Stimulated activated CD8-positive, alpha-beta memory T cell treated with anti-CD3 and anti-CD28 coated beads, Interleukin-7, amount 100 ng/mL, for 24 hours (primary cell): ENCODE measurements at places on chromosomes 3 and 15.

DNA sequence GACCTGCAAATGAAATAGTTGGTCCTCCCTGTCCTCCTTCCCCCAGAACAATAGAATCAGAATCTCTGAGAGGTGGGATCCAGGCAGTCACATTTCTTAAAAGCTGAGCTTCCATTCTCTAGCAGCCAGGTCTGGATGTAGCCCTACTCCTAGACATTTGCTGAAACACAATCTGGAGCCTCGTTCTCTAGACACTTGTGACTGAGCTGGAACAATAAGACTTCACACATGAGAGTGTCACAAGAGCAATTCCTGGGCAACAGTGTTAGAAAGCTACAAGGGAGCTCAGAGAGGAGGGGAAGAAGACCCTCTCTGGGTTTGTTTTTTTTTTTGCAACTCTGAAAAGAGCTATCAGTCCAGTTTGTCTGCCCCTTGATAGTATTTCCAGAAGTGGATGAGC is 14.5 kb downstream of the CORO2B start:
- DNase-seq, result no peak

DNA sequence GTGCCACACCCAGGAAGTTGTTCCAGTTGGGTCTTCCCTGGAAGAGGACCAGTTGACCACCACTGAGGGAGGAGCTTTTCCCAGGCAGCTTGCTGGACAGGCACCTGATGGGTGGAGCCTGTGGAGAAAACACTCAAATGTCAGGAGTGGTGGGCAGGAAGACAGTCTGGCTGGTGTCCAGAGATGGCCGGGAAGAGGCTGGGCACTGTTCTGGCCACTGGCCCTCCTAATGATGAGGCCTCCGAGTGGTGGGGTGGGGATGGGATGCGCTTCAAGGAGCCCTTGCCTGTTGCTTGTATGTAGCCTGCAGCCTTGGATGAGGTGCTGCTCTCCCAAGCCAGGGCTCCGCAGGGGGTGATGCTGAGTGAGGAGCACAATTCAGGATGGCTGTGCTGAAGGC is 12.3 kb downstream of the PLEKHO2 start:
- DNase-seq, result no peak

DNA sequence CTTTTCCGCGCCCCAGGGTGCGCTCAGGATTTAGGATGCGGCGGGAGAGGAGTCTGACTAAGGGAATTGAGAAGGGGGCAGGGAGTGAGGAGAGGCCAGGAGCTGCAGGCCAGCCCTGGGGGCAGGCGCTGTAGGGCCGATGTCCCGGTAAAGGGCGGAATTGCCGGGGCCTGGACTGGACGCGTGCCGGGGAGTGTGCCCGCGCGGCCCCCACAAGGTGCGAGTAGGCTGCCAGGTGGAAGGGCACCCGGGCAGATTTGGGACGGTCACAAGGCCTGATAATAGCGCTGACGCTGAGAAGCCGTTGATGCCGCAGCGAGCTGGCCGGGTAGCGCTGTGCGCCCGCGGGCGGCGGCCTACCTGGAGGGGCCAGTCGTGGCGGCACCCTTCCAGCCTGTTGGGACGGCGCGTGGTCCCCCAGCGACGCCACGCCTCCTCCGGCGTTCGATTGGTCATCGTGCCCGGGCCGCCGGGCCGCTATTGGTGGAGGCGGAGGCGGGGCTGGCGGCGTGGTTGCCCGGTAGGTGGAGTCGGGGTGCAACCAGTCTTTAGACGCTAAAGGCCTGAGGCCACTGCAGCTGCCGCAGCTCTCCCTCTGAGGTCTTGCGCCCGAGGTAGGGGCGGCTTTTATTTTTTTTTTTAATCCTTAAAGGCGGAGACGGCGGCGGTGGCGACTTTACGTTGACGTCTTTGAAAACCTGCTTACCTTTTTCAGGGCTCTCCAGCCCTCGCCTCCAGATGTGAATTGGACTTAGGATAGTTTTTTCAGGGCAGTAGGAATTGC is 903 bp downstream of the SLC25A38 start:
- peak; percentile 90 for DNase-seq

DNA sequence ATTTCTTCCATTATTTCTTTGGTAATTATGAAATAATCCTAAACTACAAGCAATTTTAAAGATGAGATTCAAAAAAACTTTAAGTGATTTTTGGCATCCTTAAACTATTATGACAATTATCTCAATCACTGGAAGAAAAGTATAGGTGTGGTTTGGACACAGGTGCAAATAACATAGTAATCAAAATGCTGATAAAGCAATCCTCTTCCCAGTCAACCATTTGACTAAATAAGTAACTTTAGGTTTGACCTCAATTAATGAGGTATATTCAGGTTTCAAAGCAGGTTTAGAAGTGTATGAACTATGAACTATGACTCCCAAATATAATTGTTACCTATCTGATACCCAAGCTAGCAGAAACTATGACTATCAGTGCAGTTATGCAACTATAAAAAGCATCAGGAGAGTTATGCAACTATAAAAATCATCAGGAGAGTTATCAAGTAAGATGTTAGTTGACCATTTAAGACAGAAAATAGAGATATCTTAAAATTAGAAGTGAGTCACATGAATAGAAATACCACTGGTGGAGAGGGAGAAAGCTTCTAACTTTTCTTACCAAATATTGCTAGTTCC is 8.9 kb upstream of the CNTN3 start:
- no peak for DNase-seq

DNA sequence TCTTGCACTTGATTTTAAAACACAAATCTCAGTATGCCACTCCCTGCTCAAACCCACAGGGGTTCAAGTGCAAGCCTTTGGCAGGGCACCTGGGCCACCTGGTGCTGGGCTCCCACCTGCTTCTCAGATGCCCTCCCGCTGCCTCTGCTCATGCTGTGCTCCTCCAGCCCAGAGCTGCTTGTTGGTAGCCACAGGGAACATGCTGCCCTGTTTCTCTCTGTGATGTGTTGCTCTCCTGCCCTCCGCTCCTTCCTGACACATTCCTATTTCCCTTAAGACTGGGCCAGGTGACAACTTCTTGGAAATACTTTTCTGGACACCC is 27.1 kb upstream of the KY start:
- DNase-seq, result no peak

- no peak for DNase-seq
Observed at GRCh38 chr15:74777769-74778598, 3.9 kb upstream of the CSK start.

GRCh38 chr3:64290161-64290560 is 64.9 kb upstream of the PRICKLE2 start:
- no peak for DNase-seq

DNA sequence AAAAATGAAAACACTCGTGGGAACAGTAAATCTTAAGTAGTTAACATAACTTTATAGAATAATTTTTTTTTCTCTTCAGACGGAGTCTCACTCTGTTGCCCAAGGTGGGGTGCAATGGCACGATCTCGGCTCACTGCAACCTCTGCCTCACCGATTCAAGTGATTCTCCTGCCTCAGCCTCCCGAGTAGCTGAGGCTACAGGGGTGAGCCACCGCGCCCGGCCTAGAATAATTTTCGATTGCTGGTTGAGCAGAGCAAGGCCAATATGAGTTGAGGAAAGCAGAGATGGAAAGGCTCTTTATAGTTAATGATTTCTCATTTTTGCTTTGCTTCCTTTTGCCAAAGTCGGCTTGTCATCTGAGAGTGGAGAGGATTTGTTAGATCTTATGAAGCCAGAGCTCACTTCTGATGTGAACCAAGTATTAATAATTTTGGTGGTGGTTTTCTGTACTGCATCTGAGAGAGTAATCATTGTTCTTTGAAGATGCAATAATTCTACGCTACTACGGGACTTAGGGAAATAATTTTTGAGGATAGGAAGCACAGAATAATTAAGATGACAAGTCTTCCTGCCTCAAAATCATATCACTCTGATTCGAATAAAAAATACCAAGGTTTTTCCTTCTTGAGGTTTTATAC is 1.6 kb upstream of the GOLM2 start:
- no peak for DNase-seq

GRCh38 chr15:42728560-42728959 is 8.4 kb downstream of the CDAN1 start:
- DNase-seq, result no peak

- no peak for DNase-seq
Observed at GRCh38 chr15:44603126-44603525, 60.3 kb downstream of the SPG11 start.

GRCh38 chr15:72358650-72359171 is 17.1 kb downstream of the HEXA start:
- DNase-seq, result no peak

- DNase-seq, result no peak
Observed at GRCh38 chr15:81270781-81271491, 53.0 kb downstream of the STARD5 start.

- DNase-seq, result no peak
Observed at GRCh38 chr3:188947401-188948280, 224.1 kb upstream of the TPRG1 start.

GRCh38 chr3:162491952-162492351 is 995.3 kb downstream of the OTOL1 start:
- DNase-seq, result no peak

- no peak for DNase-seq
Observed at GRCh38 chr3:62366126-62366484, 7.2 kb downstream of the FEZF2 start.

GRCh38 chr15:27222479-27222878 is 251.5 kb downstream of the GABRG3 start:
- no peak for DNase-seq

- no peak for DNase-seq
Observed at GRCh38 chr3:77195766-77196545, 156.1 kb downstream of the ROBO2 start.

- DNase-seq, result no peak
Observed at GRCh38 chr15:101810456-101810855, 1.5 kb upstream of the OR4F15 start.

DNA sequence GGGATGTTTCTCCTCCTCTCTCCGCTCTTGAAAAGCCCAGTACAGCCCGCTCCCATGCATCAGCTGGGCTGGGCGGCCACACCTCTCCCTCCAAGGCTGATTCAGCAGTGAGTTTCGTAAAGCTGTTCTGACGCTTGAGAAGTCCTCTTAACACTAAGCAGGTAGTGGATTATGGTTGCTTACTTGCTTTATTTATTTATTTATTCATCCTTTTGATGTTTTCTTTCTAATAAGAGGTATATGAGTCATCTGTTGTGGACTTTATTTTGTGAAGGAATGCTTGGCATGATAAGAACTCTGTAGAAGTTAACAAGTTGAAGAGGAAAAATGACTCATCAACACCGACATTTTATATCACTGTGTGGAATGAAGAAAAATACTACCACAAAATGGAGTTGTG is 285.0 kb downstream of the SQOR start:
- no peak for DNase-seq

GRCh38 chr3:183312433-183312832 is 59.4 kb downstream of the B3GNT5 start:
- DNase-seq, result no peak

- DNase-seq, result no peak
Observed at GRCh38 chr15:74535388-74536084, 5.5 kb upstream of the ARID3B start.

- DNase-seq, result no peak
Observed at GRCh38 chr15:62069551-62069950, 2.8 kb downstream of the C2CD4A start.

- no peak for DNase-seq
Observed at GRCh38 chr3:38327335-38328009, 19.1 kb upstream of the XYLB start.

- no peak for DNase-seq
Observed at GRCh38 chr3:2872884-2873283, 237.3 kb downstream of the IL5RA start.

- no peak for DNase-seq
Observed at GRCh38 chr3:113626503-113627371, 69.7 kb downstream of the USF3 start.

DNA sequence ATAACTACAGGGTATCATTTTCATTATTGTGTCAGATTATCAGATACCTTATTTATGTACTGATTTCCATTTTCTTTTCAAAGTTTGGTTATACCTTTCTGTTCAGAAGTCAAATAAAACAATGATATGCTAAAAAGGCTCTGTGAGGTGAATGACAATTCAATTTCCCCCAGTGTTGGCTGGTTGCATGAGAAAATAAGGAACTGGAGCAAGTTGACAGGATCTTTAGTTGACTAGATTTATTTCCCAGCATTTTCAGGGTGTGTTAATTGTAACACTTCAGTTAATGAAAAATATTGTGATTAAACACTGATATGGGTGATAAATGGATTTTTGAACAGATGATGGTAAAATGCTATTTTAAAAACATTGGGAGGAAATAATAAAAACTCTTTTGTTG is 122.8 kb upstream of the FAM3D start:
- DNase-seq, result no peak

DNA sequence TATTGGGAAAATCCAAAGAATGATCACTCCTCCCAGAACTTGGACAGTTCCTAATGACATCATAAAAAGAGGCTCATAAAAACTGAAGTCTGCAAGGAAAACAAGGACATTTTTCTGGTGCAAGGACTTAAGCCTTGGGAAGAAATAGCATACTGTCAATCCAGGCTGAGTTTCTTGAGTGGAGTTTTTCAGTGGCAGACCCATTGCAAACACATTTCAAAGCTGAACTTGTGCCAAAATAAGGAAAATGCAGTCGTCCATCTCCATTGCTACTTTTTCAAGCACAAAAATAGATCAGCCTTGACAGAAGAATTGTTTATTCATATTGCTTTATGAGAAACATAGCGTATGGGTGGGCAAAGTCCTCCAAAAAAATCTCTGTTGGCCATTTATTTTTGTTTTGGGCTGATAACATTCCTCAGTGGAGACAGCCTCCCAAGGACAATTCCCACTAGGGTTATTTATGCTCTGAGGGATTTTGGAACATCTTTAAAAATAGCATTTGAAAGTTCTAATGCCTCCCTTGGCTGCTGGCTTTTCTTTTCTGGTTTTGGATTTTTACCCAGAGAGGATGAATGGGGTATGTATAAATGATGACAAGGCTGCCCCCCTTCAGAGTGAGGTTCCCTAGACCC is 220.0 kb downstream of the CADPS start:
- no peak for DNase-seq

- DNase-seq, result no peak
Observed at GRCh38 chr3:134737516-134737915, 57.5 kb upstream of the EPHB1 start.

GRCh38 chr3:130491431-130491830 is 25.5 kb upstream of the COL6A6 start:
- DNase-seq, result no peak

- no peak for DNase-seq
Observed at GRCh38 chr3:45953536-45953935, 10.3 kb downstream of the CXCR6 start.

DNA sequence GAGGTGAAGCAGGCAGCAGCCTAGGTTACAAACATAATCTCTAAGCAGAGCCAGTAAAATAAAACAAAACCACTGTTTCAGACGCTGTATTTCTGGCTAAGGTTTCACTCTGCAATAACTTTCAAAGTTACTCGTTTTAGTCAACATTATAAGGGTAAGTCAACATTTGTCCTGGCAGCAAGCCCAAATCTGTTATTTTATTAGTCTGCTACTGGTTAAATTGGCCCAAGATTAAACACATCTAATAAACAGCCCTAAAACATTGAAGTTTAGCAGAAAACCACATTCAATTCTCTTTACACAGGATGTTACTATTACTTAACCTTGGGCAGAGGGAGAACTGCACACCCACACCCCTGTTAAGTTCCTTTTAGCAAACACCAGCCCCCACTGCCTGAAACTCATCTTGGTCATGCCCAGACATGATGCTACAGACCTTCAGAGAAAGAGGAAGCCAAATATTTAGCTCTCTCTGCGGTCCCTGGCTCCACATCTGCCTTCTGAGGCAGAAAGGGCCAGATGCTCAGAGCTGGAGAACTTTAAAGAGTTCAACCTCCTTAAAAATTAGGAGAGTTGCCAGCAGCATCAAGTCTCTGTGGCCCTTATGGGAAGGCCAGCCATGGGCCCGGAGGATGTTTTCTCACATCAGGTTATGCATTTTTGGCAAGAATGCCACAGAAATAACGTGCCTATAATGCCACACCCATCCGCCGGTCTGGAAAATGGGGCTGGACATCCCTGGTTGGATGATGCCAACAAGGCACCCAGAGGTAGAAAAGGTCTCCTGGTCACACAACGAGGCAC is 17.9 kb downstream of the ARHGEF3 start:
- no peak for DNase-seq
